ENCODE measurements at places on chromosomes 11 and 22. TPM values are rescaled to one million over a fixed set of nuclear protein-coding genes. Genes with fewer than 3 reads are reported as not detected.

- H3K27ac ChIP-seq = no peak overlapping the region
- no peak for DNase-seq
- peaks cover 8% of the 10 kb centered on the region for H3K4me1 ChIP-seq
- peaks cover 3% of the 10 kb centered on the region for H3K27me3 ChIP-seq
- no peaks in the 10 kb centered on the region for H3K36me3 ChIP-seq
Measured at GRCh38 chr11:64150481-64151239, 15.3 kb downstream of the MACROD1 start.

DNA sequence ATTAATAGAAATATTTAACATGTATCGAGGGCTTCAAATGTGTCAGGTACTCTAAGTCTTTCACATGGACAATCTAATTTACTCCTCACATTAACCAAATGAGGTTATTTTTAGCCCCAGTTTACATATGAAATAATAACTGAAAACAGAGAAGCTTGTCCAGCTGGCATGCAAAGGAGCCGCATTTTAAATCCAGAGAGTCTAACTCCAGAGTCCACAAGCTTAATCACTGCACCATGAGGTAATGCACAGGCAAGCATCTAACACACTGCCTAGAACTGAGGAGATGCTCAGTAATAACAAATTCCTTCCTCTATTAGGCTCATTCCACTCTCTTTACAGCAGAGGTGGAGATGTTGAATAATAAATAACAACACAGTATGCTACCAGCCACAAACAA, 165.7 kb upstream of the GUCY1A2 start:
- DNase-seq = no peak
- H3K36me3 ChIP-seq = no peaks in the 10 kb centered on the region
- H3K4me3 ChIP-seq = no peak overlapping the region
- H3K27me3 ChIP-seq = no peaks in the 10 kb centered on the region
- H3K27ac ChIP-seq = no peak overlapping the region

GRCh38 chr11:32023370-32024305, 67.2 kb upstream of the RCN1 start:
- H3K36me3 ChIP-seq = no peaks in the 10 kb centered on the region
- peaks cover 8% of the 10 kb centered on the region for H3K27me3 ChIP-seq
- no peak for DNase-seq
- no peaks in the 10 kb centered on the region for H3K4me1 ChIP-seq

DNA sequence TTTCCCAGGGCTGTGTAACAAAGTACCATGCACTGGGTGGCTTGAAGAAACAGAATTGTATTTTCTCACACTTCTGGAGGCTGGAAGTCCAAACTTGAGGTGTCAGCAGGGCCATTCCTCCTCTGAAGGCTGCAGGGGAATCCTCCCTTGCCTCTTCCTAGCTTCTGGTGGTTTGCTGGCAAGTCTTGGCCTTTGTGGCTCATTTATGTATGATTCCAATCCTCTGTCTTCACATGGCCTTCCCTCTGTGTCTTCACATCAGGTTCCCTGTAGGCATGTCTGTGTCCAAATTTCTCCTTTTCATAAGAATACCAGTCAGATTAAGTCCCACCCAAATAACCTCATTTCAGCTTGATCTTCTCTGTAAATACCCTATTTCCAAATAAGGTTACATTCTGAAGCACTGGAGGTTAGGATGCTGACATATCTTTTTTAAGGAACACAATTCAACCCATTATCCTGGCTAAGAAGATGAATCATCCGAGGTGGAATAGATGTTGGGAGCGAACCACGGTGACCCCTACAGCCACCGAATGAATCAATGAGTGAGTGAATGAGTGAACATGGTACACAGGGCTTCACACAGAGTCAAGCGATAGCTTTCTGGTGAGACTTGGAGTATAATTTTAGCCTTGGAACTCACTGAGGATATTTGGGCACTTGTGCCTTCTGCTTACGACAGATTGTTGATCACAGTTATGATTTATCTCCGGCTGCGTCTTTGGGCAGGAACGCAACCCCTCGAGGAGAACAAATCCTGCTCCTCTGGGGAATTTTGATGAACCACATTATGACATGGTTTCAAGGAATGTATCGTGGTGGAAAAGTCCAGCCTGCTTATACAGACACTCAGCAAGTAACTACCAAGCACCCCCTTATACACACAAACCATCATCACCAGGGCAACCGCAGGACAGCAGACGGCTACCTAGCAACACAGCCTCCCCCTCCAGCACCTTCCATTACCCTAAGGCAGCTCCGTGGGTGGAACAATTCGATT, 34.3 kb upstream of the MICAL2 start:
- H3K36me3 ChIP-seq = no peaks in the 10 kb centered on the region
- H3K4me1 ChIP-seq = peaks cover 4% of the 10 kb centered on the region
- no peak overlapping the region for H3K4me3 ChIP-seq
- no peak for DNase-seq

DNA sequence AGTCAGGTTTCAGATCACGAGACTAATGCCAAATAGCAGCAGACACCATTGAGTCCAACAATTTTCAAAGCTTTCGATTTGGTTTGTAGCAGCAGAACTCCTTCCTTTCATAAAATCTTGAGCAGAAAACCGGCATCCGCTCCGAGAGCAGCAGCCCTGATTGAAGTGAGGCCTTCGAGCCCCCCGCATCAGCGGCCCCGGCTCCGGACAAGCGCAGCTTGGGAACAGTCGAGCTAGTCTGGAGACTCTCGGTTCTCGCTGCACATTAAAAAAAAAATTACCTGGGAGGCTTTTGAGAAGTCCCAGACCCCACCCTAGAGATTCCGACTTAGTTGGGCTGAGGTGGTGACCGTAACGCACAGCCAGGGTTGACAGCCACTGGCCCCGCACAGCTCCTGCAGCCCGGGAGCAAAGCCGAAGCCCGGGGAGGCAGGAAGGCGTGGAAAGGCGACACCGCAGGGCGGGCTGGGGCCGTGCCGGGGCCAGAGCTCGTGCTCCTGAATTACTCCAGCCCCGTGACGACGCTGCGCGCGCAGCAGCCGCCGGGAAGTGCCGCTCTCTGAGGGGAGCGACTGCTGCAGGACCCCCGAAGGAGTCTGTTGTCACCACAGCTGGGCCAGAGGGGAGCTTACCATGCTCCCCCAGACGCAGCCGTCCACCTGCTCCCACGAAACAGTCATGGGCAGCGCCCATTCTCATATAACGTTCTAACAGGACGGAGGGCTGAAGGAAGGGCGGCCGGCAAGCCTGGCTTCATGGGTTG, 57.8 kb downstream of the SPATA19 start:
- H3K27me3 ChIP-seq = peaks cover 24% of the 10 kb centered on the region
- peaks cover 4% of the 10 kb centered on the region for H3K4me1 ChIP-seq
- no peaks in the 10 kb centered on the region for H3K36me3 ChIP-seq

DNA sequence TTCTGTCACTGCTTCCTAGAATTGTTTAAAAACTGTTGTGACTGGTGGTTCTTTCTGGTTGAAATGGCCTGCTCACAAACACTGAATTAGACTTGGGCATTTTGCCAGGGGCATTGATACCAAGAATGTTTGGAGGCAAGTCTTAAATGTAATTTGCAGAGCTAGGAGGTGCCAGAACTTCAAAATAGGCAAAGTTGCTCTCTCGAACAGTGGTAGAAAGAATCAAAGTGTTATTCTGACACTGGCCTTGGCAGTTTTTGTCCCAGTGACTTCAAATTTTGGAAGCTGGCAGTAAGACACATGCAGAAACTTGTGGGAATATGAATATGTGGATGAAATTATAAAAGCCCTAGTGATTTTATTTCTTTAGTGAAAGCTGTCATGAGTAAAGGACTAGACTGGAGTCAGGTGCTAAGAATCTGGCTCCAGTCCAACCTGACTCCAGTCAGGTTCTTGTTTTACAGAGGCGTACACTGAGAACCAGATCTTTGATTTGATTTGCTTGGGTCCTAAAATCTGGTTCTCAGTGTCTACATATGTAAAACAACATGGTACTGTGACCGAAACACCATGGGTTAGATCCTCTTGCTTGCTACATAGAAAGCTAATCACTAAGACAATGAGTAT, 20.9 kb downstream of the SVIP start:
- peaks cover 3% of the 10 kb centered on the region for H3K36me3 ChIP-seq
- no peaks in the 10 kb centered on the region for H3K27me3 ChIP-seq
- H3K4me3 ChIP-seq = no peak overlapping the region
- H3K4me1 ChIP-seq = peaks cover 4% of the 10 kb centered on the region

- H3K4me1 ChIP-seq = no peaks in the 10 kb centered on the region
- no peak for DNase-seq
- H3K27me3 ChIP-seq = no peaks in the 10 kb centered on the region
- H3K27ac ChIP-seq = no peak overlapping the region
- H3K4me3 ChIP-seq = no peak overlapping the region
- H3K36me3 ChIP-seq = no peaks in the 10 kb centered on the region
Measured at GRCh38 chr11:91872243-91872642, 352.4 kb upstream of the FAT3 start.

DNA sequence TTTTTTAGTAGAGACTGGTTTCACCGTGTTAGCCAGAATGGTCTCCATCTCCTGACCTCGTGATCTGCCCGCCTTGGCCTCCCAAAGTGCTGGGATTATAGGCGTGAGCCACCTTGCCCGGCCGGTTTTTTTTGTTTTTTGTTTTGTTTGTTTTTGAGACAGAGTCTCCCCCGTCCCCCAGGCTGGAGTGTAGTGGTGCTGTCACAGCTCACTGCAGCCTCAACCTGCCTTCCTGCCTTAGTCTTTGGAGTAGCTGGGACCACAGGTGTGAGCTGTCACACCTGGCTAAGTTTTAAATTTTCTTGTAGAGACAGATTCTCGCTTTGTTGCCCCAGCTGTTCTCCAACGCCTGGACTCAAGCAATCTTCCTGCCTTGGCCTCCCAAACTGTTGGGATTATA, 3.2 kb downstream of the PPIL2 start:
- peaks cover 37% of the 10 kb centered on the region for H3K36me3 ChIP-seq
- H3K4me3 ChIP-seq = no peak overlapping the region
- H3K4me1 ChIP-seq = peaks cover 28% of the 10 kb centered on the region
- no peak for DNase-seq

- peaks cover 14% of the 10 kb centered on the region for H3K27me3 ChIP-seq
- H3K4me3 ChIP-seq = no peak overlapping the region
- no peak overlapping the region for H3K27ac ChIP-seq
- no peaks in the 10 kb centered on the region for H3K36me3 ChIP-seq
- peak; percentile 16 for DNase-seq
Measured at GRCh38 chr11:111456086-111456858, 55.9 kb downstream of the BTG4 start.

DNA sequence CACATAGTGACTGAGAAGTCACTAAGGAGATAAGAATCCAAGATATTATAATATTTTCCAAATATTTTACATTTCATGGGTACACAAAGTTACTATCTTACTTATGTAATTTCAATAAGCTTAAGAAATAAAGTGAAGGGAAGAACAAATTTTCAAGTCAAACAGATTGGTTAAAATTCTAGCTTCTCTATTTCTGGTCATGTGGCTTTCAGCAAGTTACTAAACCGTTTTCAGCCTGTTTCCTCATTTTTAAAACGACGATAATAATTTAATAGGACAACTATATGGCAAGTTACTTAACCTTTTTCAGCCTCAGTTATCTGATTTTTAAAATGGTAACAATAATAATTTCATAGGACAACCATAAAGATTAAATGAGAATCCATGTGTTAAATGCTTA, 15.6 kb downstream of the DCUN1D5 start:
- H3K27ac ChIP-seq = no peak overlapping the region
- H3K4me1 ChIP-seq = no peaks in the 10 kb centered on the region
- DNase-seq = no peak
- H3K4me3 ChIP-seq = no peak overlapping the region

DNA sequence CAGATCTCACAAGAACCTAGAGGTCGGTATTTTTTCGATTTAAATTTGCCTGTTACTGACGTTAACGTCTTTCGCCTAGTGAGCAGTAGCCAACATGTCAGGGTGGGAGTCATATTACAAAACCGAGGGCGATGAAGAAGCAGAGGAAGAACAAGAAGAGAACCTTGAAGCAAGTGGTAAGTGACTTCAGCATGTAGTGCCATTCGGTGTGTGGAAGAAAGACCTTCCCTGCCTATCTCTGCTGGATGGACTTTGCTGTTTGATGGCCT, 750 bp downstream of the XRCC6 start:
- peaks cover 33% of the 10 kb centered on the region for H3K36me3 ChIP-seq
- peaks cover 43% of the 10 kb centered on the region for H3K4me1 ChIP-seq
- peak overlapping the region; percentile 98 for H3K27ac ChIP-seq
- DNase-seq = no peak
- H3K4me3 ChIP-seq = peak overlapping the region; percentile 96
- no peaks in the 10 kb centered on the region for H3K27me3 ChIP-seq

GRCh38 chr11:80462211-80462610, 1021.4 kb upstream of the TENM4 start:
- no peak overlapping the region for H3K27ac ChIP-seq
- H3K36me3 ChIP-seq = no peaks in the 10 kb centered on the region
- H3K27me3 ChIP-seq = no peaks in the 10 kb centered on the region
- no peaks in the 10 kb centered on the region for H3K4me1 ChIP-seq

GRCh38 chr11:126595560-126595959, 240.1 kb downstream of the ST3GAL4 start:
- no peak for DNase-seq
- H3K27ac ChIP-seq = no peak overlapping the region
- no peak overlapping the region for H3K4me3 ChIP-seq
- H3K27me3 ChIP-seq = peaks cover 6% of the 10 kb centered on the region
- no peaks in the 10 kb centered on the region for H3K4me1 ChIP-seq

DNA sequence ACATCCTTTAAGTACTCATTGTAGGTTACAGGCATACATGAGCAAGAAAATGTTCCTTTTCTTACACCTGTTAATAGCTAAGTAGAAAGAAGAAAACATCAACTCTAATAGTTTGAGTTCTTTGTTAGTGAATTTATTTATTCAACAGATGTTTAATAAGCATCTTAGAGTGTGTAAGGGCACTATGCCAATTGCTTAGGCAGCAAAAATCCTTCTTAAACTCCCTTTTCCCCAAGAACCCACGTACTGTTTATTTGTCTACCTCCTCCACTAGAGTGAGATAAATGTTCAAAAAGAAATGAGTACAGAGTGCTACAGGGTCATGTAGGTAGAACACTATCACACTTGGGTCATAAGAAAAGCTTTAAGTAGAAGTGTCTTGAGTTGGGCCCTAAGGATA, 131.4 kb downstream of the CD44 start:
- H3K27me3 ChIP-seq = no peaks in the 10 kb centered on the region
- H3K36me3 ChIP-seq = peaks cover 19% of the 10 kb centered on the region
- no peak overlapping the region for H3K27ac ChIP-seq
- H3K4me3 ChIP-seq = no peak overlapping the region

DNA sequence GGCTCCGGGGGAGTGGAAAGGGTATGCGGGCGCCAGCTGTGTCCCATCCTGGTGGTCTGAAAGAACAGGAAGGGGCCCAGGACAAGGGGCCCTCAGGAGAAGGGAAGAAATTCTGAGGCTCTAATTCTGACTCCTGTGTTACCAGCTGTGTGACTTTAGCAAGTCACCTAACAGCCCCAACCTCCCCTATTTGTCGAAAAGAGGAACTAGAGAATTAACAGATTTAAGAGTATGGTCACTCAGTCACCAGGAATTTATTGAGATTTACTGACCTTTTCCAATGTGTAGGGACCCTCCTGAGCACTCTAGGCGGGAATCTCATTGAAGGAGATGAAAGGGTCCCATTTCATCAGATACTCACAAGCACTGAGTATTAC, 14.6 kb downstream of the RPS6KA4 start:
- peaks cover 12% of the 10 kb centered on the region for H3K36me3 ChIP-seq
- no peak overlapping the region for H3K27ac ChIP-seq
- peaks cover 3% of the 10 kb centered on the region for H3K27me3 ChIP-seq
- DNase-seq = no peak

GRCh38 chr22:18119409-18120110, 9.0 kb downstream of the TUBA8 start:
- no peaks in the 10 kb centered on the region for H3K36me3 ChIP-seq
- peaks cover 25% of the 10 kb centered on the region for H3K4me1 ChIP-seq
- no peak for DNase-seq

AMPD3 gene
- total RNA-seq = 11.9 TPM

MAJIN gene
- total RNA-seq = not detected

POU2AF1 gene
- 1.7 TPM for total RNA-seq

ACER3 gene
- total RNA-seq = 13.8 TPM

IFITM10 gene
- total RNA-seq = 1.0 TPM

DCHS1 gene
- total RNA-seq = 0.29 TPM

CCDC116 gene
- total RNA-seq = 0.66 TPM

All from activated CD8-positive, alpha-beta T cell treated with anti-CD3 and anti-CD28 coated beads, Interleukin-2, amount 10 ng/mL, durations not matched to agents 7 days and 5 days (primary cell).